ENCODE measurements at places on chromosomes 6 and 20. TPM values are rescaled to one million over a fixed set of nuclear protein-coding genes. Genes with fewer than 3 reads are reported as not detected.

DNA sequence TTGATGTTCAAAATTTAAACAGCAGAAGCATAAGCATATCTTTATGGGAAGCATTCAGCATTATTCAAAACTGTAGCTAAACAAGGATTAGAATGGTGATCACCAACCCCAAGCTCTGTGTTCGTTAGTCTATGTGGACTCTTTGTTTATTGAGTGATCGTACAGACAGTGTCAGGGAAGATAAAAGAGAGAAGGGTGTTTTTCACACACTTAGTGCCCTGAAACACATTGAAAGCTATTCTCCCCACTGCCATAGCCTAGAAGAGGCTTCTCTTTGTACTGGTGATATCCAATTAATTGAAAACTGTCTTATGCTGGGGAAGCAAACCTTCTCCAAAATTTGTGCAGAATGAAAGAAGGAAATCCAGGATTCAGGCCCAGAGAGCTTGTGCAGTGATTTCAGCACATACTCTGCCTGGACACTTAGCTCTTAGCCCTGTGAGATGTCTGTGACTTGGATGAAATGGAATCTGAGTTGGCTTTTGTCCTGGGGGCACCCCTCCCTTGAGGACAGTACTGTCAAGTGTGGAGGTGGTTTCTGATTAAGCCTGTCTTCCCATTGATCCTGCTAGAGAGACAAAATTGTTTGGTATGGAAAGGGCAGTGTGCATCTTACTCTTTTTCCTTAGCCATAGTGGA, 125.7 kb upstream of the MTHFD1L start:
- DNase-seq: no peak
- H3K4me1 ChIP-seq: no peaks in the 10 kb centered on the region
- H3K27me3 ChIP-seq: peaks cover 8% of the 10 kb centered on the region
- no peak overlapping the region for H3K4me3 ChIP-seq

DNA sequence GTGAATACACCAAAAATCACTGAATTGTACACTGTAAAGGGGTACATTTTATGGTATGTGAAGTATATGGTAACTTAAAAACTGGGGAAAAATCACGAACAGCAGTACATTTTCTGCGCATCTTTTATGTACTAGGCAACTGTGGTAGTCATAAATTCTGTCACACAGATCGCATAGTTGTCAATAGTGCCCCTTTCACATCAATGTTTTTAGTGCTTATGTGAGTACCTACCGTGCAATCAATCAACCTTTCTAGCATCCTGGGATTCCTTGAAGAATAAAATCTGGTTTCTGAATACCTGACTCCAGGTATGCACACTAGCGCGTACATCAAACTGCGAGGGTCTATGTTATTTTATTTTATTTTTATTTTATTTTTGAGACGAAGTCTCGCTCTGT, 637 bp upstream of the RPF2 start:
- peak overlapping the region; percentile 99 for H3K27ac ChIP-seq
- H3K27me3 ChIP-seq: no peaks in the 10 kb centered on the region
- DNase-seq: no peak
- H3K36me3 ChIP-seq: peaks cover 34% of the 10 kb centered on the region
- peaks cover 29% of the 10 kb centered on the region for H3K4me1 ChIP-seq

The ANKRD66 gene
- total RNA-seq: not detected

DNA sequence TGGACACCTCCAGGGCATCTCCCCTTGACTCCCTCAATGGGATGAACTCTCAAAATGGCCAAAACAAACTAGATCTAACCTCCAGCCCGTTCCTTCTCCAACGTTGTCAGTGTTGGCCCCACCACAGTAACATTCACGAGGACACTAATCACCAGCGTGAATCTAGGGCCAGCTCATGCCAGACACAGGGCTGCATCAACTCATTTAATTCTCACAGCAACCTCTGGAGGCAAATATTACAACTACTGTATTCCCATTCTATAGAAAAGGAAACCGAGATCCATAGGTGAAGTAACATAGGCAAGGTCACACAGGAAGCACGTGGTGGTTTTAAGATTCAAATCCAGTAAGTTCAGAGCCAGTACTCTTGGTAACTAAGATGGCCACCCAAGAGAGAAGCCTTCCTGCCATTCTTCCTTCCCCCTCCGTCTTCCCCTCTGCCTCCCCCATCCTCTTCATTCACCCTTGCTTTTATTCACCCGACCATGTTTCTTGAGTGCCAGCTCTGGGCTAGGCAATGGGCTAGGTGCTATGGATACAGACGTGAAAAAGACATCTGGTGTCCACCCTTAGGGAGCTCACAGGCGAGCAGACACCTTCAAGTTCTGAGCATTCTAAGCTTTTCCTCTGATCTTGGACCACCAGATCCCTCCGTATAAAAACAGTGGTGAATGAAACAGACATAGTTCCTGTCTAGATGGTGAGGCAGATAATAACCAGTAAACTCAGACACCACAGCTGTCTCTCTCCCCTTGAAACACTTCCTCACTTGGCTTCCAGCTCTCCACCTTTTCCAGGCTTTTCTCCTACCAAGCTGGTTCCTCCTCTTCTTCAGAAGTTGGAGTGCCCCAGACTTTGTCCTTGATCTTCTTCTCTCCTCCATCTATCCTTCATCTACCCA, 9.6 kb downstream of the CCM2L start:
- peak overlapping the region; percentile 85 for H3K4me3 ChIP-seq
- H3K27me3 ChIP-seq: peaks cover 68% of the 10 kb centered on the region
- no peak overlapping the region for H3K27ac ChIP-seq
- peaks cover 18% of the 10 kb centered on the region for H3K4me1 ChIP-seq
- no peaks in the 10 kb centered on the region for H3K36me3 ChIP-seq

DNA sequence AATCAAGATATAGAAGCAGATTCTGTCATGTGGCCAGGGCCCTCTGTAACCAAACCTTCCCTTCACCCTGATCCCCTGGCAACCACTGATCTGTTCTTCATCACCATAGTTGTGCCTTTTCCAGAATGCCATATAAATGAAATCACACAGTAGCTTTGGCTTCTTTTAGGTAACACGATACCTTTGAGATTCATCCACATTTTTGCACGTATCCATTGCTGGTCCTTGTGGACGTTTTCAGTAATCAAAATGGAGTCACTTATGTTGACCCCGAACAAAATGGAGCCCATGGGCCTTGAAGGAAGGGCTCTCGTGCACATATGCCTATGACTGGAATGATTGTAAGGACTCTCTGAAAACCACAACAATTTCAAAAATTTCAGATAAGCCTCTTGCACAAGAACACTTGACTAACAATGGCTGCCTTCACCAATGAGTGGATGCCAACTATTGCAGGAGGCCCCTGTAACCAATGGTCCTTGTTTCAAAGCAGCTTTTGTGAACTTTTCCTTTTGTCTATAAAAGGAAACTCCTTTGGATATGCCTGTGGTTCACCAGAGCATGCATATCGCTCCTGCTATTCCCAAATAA, 84.3 kb upstream of the RALY start:
- no peak overlapping the region for H3K4me3 ChIP-seq
- H3K4me1 ChIP-seq: peaks cover 2% of the 10 kb centered on the region
- no peaks in the 10 kb centered on the region for H3K36me3 ChIP-seq
- H3K27me3 ChIP-seq: peaks cover 24% of the 10 kb centered on the region
- H3K27ac ChIP-seq: no peak overlapping the region
- DNase-seq: no peak

- DNase-seq: no peak
- H3K27ac ChIP-seq: no peak overlapping the region
- H3K27me3 ChIP-seq: peaks cover 18% of the 10 kb centered on the region
- no peaks in the 10 kb centered on the region for H3K4me1 ChIP-seq
- no peaks in the 10 kb centered on the region for H3K36me3 ChIP-seq
- H3K4me3 ChIP-seq: no peak overlapping the region
These were observed 73.5 kb upstream of the NFATC2 start for GRCh38 chr20:51616060-51616459.

DNA sequence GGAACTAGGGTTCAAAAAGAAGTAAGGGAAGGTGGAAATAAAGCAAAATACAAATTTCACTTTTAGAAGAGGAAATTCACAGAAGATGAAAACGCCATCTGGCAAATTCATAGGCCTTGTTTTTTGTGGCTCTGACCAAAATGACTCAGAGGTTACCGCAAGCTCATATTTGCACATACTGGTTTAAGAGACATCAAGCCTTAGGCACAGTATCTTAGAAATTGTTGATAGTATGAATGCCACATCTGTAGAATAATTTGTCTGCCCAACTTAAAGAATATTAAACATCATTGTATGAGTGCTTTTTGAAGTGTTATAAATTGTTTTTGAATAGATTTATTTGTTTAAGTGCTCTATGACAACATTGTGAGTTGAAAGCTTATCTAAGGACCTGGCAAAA, 10.6 kb downstream of the TAAR1 start:
- peaks cover 2% of the 10 kb centered on the region for H3K4me1 ChIP-seq
- peaks cover 16% of the 10 kb centered on the region for H3K27me3 ChIP-seq
- no peak overlapping the region for H3K27ac ChIP-seq
- no peaks in the 10 kb centered on the region for H3K36me3 ChIP-seq

DNA sequence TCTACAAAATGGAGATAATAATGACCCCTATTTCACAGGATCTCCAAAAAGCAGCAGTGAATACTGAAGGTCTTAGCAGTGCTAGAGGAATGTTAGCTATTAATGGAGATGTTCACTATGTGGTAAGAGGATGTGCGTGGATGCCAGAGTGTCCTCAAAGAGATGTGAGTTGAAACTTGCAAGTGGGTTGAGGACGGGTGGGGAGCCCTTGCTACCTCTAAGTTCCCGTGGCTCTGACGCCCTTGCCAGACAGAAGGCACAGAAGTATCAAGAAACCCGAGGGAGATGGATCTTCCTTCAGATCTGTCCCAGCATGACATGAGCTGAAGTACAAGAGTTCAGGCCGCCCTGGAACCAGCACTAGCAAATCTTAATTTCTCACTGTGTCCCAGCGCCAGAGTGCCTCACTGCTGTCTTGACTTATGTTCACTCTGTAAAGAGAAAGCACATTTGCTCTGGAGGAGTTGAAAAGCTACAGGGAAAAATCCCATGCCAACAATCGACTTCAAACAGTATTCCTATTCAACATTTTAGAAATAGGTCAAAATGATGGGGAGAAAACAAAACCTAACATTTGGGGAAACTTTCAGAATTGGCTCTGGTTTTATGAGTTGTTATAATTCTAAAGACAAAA, 59.5 kb downstream of the FYN start:
- peak overlapping the region; percentile 45 for H3K4me3 ChIP-seq
- peak overlapping the region; percentile 80 for H3K27ac ChIP-seq
- peaks cover 69% of the 10 kb centered on the region for H3K4me1 ChIP-seq

The FRS3 gene
- 4.7 TPM for total RNA-seq

The SNAP25 gene
- 3.6 TPM for total RNA-seq

DNA sequence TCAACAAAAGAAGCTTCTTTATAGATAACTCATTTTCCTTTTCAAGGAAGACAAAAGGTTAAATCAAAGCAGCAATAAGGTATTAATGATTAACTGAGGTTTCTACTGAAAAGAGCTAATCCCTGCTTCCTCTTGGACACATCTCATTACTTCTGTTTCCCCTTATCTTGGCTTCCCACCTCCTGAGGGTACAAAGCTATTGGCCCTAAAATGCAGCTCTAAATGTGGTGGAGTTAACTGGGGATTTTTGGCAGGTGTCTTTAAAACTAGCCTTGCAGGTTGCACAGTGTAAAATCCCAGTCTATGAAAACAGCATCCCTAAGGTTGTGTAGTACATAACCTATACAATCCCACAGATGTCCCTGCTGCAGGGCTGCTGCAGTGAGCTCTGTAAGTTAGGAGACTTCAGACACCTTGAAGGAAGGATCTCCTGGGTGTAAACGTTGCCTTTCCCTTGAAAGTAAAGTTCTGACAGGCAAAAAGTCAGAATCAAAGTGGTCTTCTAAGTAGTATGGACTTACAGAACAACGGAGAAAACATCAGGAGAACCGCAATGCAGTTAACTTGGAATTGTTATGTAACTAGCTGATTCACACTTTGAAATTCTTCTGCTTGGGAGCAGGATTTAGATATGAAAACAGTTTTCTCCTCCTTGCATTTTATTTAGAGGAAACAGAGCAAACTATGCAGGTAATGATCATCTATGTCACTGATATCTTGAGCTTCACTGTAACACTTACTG, 71.7 kb upstream of the TRAF3IP2 start:
- no peak overlapping the region for H3K4me3 ChIP-seq
- no peak overlapping the region for H3K27ac ChIP-seq
- H3K27me3 ChIP-seq: no peaks in the 10 kb centered on the region
- H3K4me1 ChIP-seq: peaks cover 16% of the 10 kb centered on the region
- peaks cover 65% of the 10 kb centered on the region for H3K36me3 ChIP-seq

The PTGIS gene
- 51.7 TPM for total RNA-seq
